ENCODE measurements at places on chromosomes 4 and X.

DNA sequence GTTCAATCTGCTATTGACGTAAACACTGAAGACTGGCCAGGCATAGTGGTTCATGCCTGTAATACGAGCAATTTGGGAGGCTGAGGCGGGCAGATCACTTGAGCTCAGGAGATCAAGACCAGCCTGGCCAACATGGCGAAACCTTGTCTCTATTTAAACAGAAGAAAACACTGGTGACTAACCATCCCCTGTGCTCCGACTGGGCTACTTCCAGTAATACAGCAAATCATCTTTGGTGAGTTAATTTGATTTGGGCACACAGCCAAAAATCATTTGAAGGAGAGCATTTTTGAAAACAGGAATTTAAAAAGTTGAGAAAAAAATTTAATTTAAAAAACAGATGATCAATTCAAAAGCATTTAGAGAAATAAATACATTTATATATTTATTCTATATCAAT, 52.0 kb downstream of the SEC24D start:
- DNase-seq, result no peak

GRCh38 chrX:132461886-132462285, 27.0 kb downstream of the MBNL3 start:
- DNase-seq, result no peak

GRCh38 chr4:148059617-148060180, 327.8 kb downstream of the ARHGAP10 start:
- DNase-seq, result no peak

GRCh38 chrX:34146906-34147305, 14.8 kb upstream of the FAM47A start:
- DNase-seq, result no peak

DNA sequence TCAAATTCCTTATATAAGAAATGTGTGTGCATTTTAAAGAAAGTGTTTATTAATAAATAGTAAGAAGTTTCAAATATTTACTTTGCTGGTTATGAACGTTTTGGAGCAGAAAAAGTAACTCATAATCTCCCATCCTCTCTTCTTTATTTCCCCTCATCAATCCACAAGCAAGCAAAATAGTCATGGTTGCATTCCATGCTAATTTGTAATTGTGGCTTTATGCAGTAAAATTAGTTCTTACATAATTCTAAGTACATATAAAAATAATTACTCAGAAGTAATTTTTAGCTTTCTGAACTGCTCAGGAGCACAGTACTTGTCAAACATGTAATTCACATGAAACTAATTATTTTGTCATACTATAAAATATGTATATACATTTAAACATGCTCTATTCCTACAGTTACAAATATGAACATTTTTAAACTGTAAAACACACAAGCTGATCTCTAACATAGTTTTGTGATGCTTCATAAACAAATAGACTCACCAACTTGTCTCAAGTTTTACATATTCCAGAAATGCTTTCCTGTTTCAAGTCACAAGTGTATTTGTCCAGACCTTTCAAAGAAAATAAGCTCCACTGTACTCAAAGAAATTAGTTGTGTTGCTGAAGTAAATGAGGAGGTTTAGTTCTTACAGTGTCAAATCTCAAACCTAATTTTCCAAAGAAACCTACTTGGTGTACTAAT, 218.9 kb downstream of the PABPC4L start:
- DNase-seq, result peak; percentile 0

DNA sequence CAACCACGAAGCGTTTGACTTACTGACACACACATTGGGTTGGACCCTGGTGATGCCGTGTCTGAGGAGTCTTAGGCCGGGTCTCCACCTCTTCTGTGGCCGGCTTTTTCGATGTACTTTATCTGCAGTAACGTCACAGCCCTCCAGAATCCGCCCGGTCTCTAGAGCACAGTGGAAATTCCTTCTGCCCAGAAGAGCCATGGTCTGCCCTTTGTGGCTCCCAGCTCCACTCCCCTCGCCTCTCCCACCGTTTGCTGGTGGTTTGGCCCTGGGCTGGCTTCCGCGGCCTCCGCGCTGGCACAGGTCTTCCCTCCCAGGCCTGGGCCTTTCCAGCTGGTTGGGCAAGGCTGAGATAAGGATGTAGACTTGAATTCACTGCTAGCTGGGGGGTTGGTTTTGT, 4.3 kb downstream of the MAEA start:
- DNase-seq, result no peak

- no peak for DNase-seq
These were observed 34.7 kb upstream of the CYP2U1 start for GRCh38 chr4:107896646-107897045.

- DNase-seq, result peak; percentile 6
These were observed 83.6 kb upstream of the GUCY1A1 start for GRCh38 chr4:155582971-155583437.

GRCh38 chr4:112377171-112377570, 80.0 kb downstream of the ALPK1 start:
- DNase-seq, result no peak
